ENCODE measurements at places on chromosomes 13 and 19. TPM values are rescaled to one million over a fixed set of nuclear protein-coding genes. Genes with fewer than 3 reads are reported as not detected.
A peak's percentile ranks its signal among the peaks of the same experiment; 100 is the strongest.

GRCh38 chr19:44447916-44448674, at the start of gene ZNF229:
ZNF229 (minus strand) TSS chr19:44448472; CDS start chr19:44442847, 5,625 bp downstream.
- DNase-seq = peak; percentile 86

DNA sequence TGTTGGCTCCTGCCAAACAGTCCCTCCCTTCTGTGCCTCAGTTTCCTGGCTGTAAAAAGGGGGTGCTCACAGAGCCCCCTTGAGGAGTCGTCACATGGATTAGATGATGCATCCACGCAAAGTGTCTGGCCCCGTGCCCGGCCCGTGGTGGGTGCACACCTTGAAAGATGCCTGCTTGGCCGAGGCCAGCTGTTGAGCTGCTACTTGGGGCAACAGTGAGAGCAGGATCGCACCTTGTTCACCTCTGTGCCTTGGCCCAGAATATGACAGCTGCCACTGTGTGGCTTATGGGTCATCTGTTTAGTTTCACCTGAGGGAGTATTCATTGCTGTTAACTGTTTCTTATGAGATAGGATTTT, 17.7 kb downstream of the CRTC1 start:
- DNase-seq = no peak

DNA sequence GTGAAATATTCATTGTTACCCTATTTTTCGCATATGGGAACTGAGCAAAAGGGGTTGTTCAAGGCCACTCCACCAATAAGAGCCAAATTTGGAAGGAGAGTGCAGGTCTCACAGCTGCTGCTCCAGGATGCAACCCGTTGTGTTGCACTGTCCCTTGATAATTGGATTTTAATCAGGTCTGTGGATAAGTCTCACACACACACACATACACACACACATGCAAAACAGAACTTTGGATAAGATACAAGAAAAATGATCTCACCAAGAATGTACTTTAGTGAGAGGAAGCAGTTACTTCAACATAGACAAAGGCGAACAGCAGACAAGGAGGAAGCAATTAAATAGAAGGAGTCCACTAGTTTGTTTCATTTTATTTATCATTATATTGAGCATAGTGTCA, 127.3 kb upstream of the EDNRB start:
- no peak for DNase-seq

DNA sequence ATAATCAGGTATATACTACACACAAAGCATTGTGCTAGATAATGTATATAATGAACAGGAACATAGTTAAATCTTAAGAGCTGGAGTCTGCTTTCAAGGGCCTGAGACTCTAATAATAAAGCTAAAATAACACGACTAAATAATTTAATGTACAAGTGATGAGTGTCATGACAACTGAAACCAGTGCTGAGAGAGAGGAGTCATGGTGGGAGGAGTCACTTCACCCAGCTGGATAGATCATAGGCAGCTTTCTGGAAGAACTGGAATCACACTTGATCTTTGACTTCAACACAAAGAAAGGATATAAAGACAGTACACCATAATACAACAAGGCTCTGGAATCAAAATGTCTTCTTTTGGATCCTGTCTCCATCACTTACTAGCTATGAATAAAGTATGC, 7.1 kb downstream of the RBM26 start:
- DNase-seq = no peak

GRCh38 chr19:53775524-53775923, 48.6 kb downstream of the NLRP12 start:
- no peak for DNase-seq

DNA sequence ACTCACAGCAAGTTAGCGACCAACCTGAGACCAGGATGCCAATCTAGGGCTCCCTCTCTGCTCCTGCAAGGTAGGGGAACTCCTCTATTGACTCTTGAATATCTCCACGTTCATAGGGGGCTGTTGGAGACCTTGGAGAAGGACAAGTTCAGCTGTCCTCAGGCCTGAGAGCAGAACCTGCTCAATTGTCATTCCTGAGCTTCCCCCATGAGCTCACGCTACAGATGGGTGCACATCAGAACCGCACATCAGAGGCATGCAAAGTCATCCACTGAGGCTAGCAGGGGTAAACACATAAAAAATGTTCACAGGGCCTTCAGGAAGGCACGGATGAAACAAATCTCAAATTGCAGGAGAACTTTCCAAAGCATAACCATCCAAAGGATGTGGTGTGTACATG, 168.8 kb upstream of the ZNF507 start:
- DNase-seq = no peak

- DNase-seq = no peak
Measured at GRCh38 chr13:99261059-99261458, 2.9 kb upstream of the GPR18 start.

DNA sequence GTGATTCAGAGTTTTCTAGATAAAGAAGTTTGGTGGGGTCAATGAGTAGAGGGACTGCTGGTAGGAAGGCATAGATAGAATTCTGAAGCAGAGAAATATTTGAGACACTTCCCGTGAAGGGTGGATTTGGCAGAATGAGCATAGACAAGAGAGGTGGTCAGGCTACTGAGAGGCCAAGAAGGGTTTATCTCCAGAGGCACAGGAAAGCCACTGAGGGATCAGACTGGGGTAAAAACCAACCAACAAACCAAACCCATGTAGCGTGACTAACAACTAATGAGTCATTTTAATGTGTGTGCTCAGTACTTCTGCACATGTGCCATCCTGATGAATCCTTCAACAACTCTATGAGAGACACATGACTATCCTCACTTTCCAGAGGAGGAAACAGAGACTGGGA, 60.0 kb upstream of the SERP2 start:
- DNase-seq = no peak

- no peak for DNase-seq
Measured at GRCh38 chr13:101706651-101707050, 254.2 kb downstream of the ITGBL1 start.

- no peak for DNase-seq
Measured at GRCh38 chr19:16175954-16176353, 2.6 kb upstream of the CIB3 start.

GRCh38 chr13:22596171-22596863, 584.5 kb upstream of the SGCG start:
- no peak for DNase-seq

DNA sequence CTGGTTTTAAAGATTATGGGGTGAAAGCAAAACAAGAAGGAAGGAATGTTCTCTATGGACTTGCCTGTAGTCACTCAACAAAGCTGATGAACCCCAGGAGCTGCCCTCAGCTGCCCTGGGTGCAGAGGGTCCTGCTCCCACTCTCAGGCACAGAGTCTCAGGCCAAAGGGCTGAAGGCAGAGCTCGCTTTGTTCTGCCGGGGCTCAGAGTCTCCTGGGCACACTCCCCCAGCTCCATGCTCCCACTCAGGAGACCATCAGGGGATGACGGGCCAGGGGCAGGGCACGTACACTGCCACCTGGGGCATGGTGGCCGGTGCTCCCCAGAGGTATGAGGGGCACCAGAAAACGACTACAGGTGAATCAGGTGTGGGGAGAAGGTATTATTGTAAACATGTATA, 46.8 kb upstream of the SPACA7 start:
- no peak for DNase-seq

DNA sequence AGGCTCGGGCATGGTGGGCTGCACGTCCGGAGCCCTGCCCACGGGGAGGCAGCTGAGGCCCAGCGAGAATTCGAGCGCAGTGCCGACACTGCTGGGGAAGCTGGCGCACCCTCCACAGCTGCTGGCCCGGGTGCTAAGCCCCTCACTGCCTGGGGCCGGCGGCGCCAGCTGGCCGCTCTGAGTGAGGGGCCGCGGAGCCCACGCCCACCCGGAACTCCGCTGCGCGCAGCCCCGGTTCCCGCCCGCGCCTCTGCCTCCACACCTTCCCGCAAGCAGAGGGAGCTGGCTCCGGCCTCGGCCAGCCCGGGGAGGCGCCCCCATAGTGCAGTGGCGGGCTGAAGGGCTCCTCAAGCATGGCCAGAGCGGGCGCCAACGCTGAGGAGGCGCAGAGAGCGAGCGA, 2080.4 kb downstream of the PCDH9 start:
- DNase-seq = no peak

DNA sequence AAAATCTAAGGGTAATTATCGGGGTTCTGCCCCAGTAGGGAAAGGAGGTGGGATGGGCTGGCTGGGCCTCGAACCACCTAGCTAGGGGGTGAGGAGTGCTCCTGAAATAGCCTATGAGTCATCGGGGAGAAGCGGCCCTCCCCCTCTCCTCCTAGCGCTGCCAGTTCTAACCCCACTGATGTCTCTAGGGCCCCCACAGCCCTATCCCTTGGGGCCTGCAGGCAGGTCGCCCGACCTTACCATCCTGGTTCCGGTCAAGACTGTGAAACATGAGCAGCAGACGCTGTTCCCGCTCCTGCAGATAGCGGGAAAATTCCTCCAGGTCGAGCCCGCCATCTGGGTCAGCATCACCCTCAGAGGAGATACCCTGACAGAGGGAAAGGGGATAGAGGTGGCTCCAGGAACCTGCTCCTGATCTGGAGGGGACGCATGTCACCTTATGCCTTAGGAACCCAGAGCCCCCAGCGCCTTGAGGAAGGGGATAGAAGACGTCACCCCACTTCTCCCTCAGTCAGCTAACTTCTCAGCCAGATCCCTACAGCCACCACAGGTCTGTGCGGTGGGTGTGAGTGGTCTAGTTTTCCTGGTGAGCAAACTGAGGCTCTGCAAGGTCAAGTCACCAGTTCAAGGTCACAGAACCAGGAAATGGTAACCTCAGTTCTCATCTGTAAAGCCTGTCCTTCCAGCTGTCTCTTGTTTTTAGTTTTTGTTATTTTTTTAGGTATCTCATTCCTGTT, 1.5 kb downstream of the SLC25A23 start:
- DNase-seq = no peak

DNA sequence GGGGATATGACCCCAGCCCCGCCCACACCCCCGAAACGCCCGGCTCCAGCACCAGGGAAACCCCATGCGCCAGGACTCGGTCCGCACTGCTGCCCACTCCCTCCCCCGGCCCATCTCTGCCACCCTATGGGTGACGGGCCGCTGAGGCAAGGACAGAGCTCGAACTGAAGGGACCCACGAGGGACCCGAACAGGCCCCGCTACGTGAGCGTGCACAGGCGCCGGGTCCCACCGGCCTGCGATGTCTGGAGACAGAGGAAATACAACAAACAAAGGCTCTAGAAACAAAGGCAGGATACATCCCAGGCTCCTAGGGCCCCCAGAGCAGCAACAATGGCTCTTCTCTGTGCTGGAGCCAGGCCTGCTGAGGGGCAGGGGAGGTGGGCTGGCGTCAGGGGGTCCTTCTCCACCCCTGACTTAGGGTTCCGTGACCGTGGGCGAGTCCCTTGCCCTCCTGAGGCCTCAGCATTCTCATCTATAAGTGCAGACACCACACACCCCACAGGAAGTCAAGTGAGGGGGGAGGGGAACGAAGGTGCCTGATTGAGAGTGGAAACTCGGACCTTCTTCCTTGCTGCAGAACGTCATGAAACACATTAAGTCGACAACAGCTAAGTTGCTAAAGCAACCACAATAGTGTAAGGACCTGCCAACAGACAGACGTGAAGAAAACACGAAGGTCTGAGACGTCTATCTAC, 3.1 kb downstream of the ABHD17A start:
- DNase-seq = no peak

Gene EFNA2
- polyA plus RNA-seq = 4.0 TPM

Gene ZNF730
- polyA plus RNA-seq = 5.2 TPM

Gene PSG7
- not detected for polyA plus RNA-seq

Gene TRAPPC6A
- 144 TPM for polyA plus RNA-seq

Gene CEACAM6
- not detected for polyA plus RNA-seq

Gene MTUS2
- polyA plus RNA-seq = 0.18 TPM
